ENCODE measurements at places on chromosomes 4 and X.

DNA sequence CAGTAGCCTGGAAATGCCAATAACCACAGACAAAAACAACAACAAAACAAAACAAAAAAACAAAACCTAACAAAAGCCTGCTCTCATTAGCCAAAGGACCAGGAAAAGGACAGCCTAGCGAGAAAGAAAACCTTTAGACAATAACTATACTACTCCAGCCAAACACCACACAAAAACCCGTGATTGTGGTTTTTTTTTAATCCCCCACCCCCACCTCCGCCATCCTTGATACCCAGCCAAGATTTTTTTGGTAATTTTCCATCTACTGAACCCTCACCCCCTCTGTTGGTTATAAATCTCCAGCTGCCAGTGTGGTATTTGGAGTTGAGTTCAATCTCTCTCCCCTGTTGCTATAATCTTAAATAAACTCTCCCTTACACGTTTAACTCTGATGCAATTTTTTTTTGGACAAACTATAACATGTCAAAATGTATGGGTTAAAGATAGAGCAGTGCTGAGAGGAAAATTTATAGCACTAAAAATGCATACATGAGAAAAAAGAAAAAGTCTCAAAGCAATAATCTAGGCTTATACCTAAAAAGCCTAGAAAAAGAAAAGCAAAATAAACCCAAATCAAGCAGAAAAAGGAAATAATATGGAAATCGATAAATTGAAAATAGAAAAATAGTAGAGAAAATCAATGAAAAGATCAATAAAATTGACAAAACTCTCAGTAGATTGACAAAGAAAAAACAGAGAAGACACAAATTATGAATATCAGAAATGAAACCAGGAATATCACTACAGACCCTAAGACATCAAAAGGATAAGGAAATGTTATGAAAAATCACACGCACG lies 83.7 kb downstream of the NAT8L start:
- no peak for DNase-seq

DNA sequence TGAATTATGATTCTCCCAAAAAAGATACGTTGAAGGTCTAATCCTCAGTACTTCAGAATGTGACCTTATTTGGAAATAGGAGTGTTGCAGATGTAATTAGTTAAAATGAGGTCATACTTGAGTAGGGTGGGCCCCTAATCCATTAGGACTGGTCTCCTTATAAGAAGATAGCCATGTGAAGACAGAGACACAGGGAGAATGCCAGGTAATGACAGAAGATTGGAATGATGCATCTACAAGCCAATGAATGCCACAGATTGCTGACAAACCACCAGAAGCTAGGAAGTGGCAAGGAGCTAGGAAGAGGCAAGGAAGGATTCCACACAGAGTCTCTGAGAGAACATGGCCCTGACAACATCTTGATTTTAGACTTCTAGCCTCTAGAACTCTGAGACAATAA lies 7.4 kb upstream of the RPS6KA3 start:
- no peak for DNase-seq

DNA sequence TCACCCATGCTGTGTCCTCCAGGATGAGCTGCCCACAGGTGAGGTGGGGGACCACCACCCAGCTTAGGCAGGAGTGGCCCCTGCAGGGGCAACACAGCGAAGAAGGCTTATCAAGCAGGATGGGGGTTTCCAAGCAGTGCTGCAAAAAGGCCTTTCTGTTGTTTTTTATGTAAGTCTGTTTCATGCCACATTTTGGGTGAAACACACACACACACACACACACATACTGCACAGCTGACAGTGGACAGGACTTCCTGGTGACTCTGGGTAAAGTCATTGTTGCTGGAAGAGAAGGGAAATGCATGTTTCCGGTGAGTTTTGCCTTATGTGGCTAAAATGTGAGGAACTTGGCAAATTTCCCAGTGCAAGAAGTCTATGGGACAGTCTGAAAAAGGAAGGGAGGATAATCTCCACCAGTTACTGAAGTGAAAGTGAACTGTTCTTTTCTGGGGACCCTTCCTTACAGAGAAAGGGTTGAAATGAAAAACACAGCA lies 119.2 kb downstream of the IRF2 start:
- peak; percentile 84 for DNase-seq

GRCh38 chr4:76758290-76758882 lies 139.6 kb downstream of the SOWAHB start:
- no peak for DNase-seq

GRCh38 chr4:100935090-100935489 lies 412.2 kb downstream of the PPP3CA start:
- DNase-seq: no peak
